Suprapubic skin (tissue), 4 donors: ENCODE measurements at places on chromosomes 3 and 15.

- no peak for DNase-seq
These were observed 403.0 kb upstream of the ONECUT1 start for GRCh38 chr15:53193149-53193548.

DNA sequence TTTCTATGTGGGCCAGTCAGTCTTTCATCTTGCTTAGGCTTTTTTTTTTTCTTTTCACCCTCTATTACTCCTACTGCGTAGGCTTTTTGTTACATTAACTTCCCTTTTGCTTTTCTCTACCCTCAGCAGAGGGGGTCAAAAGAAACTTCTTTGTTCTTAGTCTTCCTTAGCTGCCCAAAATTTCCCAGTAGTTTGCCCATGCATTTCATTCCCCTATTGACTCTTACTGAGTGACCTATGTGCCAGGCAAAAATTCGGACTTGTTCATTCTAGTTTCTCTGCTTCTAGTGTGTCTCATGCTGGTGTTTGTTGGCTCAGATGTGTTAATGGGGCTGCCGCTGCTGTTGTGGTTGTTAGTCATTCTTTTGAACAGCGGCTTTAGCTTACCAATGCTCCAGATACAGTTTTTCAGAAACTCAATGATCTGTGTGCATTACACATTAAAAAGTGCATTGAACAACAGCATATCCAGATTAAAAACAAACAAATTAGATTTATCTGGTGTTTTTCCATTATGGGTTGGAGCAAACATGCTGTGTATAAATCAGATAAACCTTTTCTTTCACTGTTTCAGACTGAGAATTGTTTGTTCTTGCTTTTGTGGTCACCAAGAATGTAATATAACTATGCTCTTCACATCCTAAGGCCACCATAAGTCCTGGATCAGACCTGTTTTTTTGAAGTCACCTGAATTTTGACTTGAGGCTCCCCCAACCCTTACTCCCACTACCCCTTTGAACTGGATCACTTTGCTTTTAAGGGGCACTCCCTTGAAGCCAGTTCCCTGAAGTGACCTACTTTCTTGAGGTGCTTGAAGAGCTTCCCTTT is 43.1 kb downstream of the PDE8A start:
- no peak for DNase-seq

- no peak for DNase-seq
These were observed 166.9 kb upstream of the FAM3D start for GRCh38 chr3:58833491-58833890.

DNA sequence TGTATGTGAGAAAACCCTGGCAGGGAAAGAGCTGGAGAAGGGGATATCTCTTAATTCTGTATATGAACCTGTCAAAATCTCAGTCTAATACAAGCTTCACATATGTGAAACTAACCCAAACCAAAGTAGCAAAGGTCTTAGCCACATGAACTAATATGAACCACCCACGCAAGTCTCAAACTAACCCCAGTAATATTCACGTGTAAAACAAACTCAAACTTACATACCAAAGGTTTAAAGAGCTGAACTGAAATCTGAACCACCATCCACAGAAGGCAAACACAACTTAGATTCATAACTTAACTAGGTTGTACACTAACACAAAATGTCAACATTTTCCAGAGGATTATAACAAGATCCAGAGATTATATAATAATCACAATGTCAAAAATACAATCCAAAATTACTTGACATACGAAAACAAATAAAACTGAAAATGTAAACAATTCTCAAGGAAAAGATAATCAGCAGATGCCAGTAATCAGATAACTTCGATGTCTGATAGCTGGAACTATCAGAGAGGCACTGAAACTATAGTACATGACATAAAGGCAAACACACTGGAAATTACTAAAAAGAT is 64.1 kb downstream of the VPS13C start:
- DNase-seq, result no peak

DNA sequence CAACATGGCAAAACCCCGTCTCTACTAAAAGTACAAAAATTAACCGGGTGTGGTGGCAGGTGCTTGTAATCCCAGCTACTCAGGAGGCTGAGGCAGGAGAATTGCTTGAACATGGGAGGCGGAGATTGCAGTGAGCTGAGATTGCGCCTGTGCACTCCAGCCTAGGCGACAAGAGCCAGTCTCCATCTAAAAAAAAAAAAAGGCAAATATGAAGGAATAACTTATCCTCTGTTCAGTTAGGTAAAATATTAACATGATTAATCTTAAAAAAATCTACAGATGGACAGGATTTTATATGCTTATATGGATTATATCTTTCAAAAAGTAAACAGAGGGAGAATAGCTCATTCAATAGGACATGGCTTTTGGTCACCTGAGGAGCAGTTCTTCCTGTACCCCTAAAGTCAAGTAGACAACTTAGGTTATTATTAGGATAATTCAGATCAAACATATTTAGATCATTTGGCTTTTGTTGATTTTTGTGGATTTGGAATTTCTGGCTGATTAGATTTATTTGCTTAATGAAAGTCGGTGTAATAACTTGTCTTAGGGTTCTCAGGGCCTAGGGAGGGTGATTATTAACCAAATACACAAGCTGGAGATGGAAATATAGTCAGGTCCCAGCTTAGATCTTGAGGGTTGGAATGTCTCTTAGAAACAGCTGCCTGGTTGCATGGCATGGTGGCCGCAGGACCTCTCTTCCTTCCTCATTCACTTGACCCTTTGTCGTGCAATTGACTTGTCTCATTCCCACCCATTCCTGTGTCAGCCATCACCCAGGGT is 82.1 kb upstream of the ONECUT1 start:
- no peak for DNase-seq
